ENCODE measurements at places on chromosomes 2 and 18.

DNA sequence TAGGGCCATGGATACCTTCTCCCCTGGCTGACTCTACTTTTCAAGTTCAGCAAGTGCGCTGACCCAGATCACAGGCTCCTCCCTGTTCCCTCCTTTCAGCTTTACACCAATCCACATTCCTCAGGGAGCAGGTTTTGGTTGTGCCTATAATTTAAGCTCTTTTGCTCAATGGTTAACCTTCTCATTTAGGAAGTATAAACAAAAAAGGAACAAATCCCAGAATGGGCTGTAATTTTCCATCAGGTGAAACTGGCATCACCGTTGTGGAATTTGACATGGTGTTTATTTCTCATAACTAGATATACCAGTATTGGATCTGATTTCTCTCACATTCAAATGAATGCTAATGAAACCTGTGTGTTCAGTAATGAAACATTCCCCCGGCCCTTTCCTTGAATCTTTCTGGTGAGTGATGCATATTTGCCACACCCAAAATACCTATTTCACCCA is 13.6 kb downstream of the STRN start:
- DNase-seq = no peak

- no peak for DNase-seq
These were observed 784.9 kb downstream of the EPHA4 start for GRCh38 chr2:220787251-220787650.

DNA sequence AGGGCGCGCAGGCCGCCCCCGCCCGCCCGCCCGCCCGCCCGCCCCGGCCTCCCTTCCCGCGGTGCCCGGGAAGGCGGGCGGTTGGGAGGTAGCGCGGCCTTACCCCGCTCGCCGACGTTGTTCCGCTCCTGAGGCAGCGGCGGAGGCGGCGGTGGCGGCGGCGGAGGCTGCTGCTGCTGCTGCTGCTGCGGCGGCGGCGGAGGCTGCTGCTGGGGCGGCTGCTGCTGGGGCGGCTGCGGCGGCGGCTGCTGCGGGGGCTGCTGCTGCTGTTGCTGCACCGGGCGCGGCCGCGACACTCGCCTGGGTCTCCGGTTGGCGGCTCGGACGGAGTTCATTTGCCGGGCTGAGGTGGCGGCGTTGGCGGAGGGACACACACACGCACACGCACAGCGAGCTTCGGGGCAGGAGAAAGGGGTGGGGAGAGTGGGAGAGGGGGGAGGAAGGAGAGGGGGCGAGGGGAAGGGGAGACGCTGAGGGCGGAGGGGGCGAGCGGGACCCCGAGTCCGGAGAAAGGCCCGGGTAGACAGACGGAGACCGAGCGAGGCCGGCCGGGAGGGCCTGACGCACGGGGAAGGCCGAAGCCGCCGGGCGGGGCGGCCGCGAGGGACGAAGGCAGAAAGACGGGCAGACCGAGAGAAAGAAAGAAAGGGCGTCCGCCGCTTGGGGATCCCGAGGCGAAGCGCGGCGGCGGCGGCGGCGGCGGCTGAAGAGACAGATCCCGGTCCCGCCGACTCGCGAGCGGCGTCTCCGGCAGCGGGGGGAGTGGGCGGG is 727 bp downstream of the FBXO11 start:
- DNase-seq = peak; percentile 33

DNA sequence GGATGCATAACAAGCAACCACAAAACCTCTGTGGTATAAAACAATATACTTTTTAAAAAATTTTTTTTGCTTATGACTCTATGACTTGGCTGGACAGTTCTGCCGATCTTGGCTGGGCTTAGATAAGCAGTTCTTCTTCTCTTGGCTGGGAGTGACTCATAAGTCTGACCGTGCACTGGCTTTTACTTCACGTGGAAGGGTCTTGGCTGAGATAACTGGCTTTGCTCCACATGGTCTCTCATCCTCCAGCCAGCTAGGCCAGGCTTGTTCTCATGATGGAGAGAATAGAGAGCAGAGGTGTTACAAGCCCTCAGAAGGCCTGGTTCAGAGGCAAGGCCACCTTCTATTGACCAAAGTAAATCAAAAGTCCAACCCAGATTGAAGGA is 178.9 kb upstream of the SERPINE2 start:
- no peak for DNase-seq

DNA sequence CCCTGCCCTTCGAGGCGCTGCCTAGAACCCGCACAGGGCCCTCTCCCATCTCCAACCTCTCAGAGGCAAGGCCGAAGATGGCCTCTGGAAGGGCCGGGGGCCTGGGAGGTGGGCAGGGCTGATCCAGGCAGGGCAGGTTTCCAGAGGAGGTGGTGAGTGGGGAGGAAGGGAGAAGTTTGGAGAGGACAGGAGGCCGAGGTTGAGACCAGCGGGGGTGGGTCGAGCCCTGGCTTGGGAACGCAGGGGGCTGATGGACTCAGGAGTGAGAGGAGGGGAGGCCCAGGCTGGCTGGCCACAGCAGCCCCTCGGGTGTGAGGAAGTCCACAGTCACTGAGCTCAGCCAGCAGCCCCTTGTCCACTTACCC is 10.5 kb downstream of the CAPN10 start:
- DNase-seq = no peak

GRCh38 chr2:175156534-175156933 is 11.5 kb downstream of the ATF2 start:
- DNase-seq = no peak

DNA sequence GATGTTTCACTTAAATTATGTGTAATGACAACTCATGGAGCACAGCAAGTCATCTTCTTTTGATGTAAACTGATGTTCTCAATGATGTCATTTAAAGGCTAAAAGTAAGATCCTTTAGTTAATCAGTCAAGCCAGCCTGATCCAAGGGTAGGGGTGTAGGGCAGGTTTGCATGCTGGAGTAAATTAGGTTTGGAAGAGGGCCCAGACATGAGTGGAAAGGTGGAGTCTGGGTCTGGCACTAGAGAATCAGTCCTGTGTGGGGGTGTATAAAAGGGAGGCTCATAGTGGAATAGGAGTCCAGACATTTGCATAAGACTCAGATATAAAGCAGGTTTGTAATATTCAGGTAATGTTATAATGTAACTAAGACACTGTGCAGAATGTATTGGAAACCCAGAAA is 88.8 kb upstream of the NYAP2 start:
- no peak for DNase-seq

- DNase-seq = no peak
These were observed 23.3 kb downstream of the AOX1 start for GRCh38 chr2:200609028-200609614.

DNA sequence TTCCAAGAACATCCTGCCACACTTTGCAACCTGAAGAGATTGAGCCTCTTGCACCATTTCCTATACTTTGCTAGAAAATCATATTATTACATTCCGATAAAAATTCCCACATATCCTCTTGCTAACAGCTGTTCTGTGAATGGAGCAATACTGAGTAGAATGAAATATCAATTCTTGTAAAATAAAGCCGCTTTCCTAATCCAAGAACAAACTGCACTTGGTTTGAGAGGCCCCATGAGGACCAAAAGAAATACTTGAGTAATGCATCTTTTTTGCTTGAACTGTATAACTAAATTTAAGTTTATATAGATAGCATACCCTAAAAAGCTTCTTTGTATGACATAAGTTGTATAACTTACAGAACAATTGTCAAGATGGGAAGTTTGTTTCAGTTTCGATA is 632.4 kb upstream of the SLC8A1 start:
- no peak for DNase-seq

- DNase-seq = no peak
These were observed 13.5 kb downstream of the GAD1 start for GRCh38 chr2:170830166-170830565.

DNA sequence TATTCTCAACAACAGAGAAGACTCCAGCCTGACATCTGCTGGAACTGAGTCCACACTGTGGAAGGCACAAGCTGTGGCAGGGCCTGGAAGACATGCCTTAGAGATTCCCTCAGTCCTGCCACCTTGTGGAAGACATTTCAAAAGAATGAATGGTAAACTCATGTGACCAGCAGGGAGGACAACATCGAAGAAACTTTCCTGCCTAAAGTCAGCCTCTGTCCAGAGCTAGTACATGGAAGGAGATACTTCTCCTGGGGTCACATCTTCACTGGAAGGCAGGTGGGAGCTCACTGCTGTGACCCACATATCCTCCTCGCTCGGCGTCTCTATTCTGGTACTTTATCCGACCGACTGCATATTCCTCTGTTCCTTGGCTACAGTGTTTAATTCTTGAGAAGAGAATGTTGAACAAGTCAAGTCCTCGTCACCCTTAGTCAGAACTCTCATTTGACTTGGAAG is 59.5 kb downstream of the PUM2 start:
- no peak for DNase-seq
